ENCODE measurements at places on chromosomes 2 and 18. TPM values are rescaled to one million over a fixed set of nuclear protein-coding genes. Genes with fewer than 3 reads are reported as not detected.

Gene BOLL
- not detected for total RNA-seq

Gene ACTR1B
- 49.9 TPM for total RNA-seq

Gene SMYD1
- total RNA-seq: not detected

Gene RAB11FIP5
- total RNA-seq: 24.4 TPM

Gene RAD51AP2
- total RNA-seq: not detected

Gene IL1RL1
- total RNA-seq: 0.55 TPM

DNA sequence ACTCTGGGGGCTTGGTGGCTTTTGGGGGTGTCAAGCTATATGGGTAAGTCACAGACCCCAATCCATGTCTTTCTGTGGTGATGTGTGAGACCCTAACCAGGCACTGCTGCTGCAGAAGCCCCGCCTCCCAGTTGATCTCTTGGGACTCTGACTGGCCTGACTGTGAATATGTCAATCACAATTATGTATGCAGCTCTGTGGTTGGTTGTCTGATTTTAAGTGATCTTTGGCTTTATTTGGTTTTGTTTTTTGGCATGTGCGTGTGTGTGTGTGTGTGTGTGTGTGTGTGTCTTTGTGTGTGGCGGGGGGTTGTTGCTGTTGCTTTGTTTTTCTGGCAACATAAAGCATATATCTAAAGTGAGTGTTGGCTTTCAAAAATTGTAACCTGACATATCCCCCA, 78.5 kb upstream of the GLS start:
- no peak for DNase-seq

GRCh38 chr18:22114526-22115321, 54.7 kb upstream of the GATA6 start:
- no peak for DNase-seq

DNA sequence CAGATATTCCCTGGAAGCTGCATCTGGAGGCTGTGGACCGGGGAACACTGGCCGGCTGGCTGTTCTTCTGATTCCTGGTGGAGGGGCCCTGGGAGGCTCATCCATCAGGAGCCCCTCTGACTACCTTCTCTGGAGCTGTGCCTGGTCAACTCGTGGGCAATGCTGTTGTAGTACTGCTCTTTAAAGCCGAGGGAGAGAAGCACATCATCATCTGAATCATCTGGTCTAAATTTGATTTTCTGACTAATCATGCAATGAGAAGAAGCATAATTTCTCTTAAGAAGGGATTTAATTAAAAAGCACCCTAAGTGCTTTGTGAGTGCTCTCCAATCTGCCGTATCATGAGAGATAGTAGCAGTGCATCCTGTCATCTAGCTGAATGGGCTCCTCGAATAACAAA, 229.5 kb downstream of the FHOD3 start:
- DNase-seq: no peak

GRCh38 chr2:41743324-41743723, 304.5 kb upstream of the PKDCC start:
- no peak for DNase-seq

DNA sequence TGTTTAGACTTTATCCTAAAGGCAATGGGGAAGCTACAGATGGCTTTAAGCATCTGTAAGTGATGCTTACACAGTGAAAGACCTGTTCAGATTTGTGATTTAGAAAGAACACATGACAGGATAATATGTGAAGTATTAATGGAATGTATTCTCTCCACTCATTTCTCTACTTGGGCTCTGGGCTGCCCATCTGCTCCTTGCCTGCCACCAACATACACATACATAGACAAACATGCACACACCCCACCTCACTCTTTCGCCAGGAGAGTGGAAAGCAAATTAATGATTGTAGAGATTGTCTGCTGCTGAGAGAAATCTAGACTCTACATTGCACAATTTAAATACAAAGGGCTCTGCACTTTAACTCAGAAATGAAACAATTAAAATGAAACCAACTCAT, 61.0 kb upstream of the NFE2L2 start:
- DNase-seq: no peak

- DNase-seq: no peak
Measured at GRCh38 chr2:96491860-96492497, 13.2 kb downstream of the NEURL3 start.

- DNase-seq: no peak
Measured at GRCh38 chr2:240648155-240648649, 22.9 kb downstream of the GPR35 start.

- no peak for DNase-seq
Measured at GRCh38 chr2:190270298-190270697, 49.3 kb downstream of the HIBCH start.

DNA sequence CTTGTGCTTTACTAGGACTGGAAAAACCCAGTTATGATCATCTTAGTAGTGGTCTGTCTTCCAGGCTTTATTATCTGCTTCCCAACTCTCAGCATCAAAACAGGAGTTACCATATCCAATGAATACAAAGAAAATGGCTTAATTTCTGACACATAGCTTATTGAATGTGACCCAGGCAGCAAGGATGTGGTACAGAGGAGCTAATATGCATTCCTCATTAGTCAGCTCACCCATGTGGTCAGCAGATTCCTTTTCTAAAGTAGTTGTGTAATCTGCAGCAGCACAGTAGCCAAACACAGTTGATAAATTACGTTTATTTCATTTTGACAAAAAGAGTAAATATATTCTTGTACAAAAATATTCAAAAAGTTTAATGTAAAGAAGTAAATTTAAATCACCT, 43.6 kb downstream of the TSPYL6 start:
- DNase-seq: peak; percentile 84

- no peak for DNase-seq
Measured at GRCh38 chr2:108858894-108859293, 72.3 kb downstream of the CCDC138 start.

GRCh38 chr2:161369311-161369710, 46.8 kb upstream of the TBR1 start:
- no peak for DNase-seq

DNA sequence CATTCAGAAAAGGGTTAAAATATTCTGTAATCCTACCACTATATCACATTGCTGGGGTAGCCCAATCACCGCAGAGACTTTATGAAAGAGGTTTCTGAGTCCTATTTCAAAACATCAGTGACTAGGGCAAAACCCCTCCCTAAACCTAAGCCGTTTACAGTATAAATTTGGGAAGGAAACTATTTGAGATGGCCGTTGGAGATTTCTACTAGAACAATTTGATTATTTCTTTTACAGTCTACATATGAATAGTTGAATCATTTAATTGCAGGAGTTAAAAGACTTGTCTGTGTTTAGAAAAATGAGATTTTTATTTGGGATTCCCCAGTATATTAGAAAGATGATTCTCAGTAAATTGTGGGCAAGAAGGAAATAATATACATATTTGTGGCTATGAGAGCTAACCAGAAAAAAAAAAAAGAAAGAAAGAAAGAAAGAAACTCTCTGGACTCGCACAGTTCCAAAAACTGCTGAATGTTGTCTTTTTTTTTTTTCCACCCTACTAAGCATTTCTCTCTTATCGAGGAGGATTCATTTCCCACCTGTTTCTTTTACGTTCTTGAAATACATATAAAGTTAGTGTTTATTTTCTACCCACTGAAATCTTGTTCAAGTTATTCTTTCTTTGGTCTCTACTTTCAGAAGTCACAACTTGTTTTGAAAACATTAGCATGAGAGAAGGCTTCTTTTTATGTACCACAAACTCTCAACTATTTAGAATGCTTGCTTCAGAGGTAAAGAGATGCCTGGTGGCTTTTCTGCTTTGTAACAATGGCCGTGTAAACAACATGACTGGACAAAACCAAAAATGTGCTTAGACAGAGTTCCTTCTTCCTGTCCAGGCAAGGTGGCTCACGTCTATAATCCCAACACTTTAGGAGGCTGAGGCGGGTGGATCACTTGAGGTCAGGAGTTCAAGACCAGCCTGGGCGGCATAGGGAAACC, 65.9 kb downstream of the BCL2 start:
- no peak for DNase-seq

- DNase-seq: peak; percentile 51
Measured at GRCh38 chr2:46615986-46616485, 136.7 kb downstream of the TMEM247 start.

DNA sequence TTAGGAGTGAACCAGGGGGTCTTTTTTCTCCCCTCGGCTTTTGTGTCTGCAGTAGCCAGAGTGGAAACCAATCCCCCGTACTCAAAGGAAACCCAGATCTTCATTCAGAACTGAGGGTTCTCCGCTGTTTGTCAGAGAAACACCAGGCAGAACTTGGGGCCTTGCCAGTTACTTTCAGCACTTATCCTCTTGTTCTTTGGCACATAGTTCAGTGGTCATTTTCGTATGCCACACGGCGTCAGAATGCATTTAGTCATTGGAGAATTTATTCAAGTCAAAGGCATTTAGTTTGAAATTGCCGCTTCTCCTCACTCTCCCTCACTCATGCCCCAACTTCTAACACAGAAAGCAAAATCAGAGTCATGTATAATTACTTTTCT, 102.9 kb downstream of the CABLES1 start:
- DNase-seq: no peak

DNA sequence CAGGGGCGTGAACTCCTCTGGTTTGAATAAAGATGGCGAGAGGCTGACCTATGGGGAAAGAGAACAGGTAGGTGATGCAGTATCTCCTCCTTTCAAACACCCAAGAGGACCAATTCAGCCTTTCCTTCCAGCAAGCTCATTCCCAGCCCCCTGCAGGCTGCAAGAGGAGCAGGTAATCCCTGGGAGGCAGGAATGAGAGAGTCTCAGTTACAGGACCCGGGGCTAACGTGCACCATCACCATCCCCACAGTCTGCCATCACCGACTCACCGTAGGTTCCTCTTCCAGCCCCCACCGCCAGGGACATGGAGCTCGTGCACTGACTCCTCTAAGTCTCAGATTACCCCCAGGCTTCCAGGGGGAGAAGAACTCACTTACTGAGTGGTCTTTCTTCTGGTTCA, 26.7 kb downstream of the XDH start:
- DNase-seq: no peak

DNA sequence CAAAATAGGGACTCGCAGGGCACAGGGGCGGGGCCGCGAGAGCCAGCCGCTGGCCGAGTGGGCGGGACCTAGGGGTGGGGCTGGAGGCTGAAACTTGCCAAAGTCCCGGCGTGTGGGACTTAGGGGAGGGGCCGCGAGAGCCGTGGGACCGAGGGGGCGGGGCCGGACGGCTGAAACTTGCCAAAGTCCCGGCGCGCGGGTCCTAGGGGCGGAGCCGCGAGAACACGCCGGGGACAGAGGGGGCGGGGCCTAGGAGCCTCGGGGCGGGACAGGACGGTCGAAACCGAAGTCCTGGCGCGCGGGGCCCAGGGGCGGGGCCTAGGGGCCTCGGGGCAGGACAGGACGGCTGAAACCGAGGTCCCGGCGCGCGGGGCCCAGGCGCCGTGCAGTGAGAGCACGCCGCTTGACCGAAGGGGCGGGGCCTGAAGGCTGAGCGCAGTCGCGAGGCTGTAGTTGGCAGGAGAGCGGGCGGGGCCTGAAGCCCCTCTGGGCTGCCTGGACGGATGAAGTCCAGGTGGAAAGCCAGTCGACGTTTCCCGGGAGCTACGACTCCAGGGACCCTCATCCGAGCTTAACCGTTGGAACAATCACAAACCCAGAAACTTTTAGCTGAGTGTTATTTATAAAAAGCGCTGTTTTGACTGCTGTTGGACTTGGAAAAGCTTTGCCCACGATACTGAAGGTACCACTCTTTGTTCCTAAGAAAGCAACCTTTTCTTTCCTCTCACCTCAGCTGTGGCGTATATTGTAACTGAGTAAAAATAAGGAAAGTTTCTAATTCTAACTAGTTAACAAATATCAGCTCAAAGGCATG, 475 bp upstream of the BARD1 start:
- DNase-seq: peak; percentile 100

DNA sequence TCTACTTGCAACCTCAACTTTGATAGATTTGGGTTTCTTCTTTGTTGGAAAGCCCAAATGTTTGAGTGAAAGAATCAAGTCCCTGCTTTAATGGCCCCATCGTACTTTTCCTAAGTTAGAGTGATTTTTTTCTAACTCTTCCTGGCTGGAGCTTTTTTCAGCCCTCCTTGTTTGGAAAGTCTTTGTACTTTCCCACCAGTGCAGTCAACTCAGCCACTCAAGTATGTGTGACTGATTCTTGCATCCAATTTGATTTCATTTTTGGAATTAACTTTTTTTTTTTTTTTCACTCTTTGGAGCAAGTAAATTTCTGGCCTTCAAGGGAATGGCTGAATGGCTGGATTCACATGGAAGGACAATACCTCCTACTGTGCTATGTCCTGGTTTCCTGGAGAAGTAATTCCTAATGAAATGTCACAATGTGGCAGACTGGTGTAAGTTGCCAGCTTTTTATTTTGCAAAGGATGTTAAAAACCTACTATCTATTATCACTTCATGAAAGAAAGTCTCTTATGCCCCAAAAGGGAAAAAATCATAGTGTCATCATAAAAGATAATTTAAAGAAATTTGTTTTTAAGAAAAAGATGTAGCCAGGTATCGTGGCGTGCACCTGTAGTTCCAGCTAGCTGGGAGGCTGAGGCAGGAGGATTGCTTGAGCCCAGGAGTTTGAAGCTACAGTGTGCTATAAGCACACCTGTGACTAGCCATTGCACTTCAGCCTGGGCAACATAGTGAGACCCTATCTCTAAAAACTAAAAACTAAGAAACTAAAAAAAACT, 76.0 kb upstream of the ZFP36L2 start:
- no peak for DNase-seq

- DNase-seq: no peak
Measured at GRCh38 chr2:174122185-174122584, 126.1 kb downstream of the OLA1 start.

DNA sequence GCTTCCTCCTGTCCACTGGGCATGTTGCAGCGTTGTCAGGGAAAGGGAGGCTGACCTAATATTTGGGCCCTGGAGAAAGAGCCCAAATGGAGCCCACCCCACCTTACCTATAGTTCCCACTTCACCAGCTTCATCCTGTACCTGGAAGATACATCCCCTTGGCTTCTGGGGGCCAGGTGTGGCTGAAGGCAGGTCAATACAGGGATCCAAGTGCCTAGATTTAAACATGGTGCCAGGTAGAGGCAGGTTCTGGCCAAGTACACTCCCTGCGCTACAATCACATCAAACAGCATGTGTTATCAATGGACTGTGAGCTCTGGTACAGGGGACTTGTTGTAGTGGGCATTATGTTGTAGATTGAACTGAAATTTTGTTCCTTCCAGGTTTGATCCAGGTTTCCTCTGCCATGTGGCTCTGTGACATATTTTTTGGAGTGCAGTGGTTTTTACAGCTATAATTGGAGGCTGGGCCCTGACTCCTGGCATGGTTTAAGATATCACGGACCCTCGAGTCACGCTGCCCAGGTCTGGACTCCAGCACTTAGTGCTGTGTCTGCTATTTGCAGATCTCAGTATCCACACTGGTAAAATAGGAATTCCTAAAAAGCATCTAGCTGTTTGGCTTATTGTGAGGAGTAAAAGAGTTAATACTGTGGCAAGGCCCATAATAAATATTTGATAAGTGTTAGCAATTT, 23.8 kb downstream of the MYCN start:
- DNase-seq: no peak

- DNase-seq: no peak
Measured at GRCh38 chr18:73653827-73654226, 493.8 kb downstream of the FBXO15 start.

DNA sequence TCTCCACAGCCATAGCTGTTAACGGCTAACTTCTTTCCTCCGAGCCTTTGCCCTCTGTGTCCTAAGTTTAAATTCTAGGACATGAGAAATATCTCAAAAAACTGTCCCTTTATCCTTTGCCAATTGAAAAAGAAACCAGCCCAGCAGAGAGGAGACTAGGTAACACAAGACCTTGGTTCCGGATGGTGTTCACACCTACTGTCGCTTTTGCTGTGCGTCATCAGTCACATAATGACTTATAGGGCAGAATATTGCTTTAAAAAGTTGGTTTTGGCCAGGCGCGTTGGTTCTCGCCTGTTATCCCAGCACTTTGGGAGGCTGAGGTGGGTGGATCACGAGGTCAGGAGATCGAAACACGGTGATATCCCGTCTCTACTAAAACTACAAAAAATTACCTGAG, 66.2 kb downstream of the SP3 start:
- no peak for DNase-seq

Data from PC-9 (cell line).